ENCODE measurements at places on chromosomes 4 and X. TPM values are rescaled to one million over a fixed set of nuclear protein-coding genes. Genes with fewer than 3 reads are reported as not detected.

The SPANXN4 gene
- total RNA-seq: not detected

The SPON2 gene
- total RNA-seq: 14.0 TPM

The DGKK gene
- total RNA-seq: not detected

The TMEM31 gene
- not detected for total RNA-seq

The PQBP1 gene
- 14.8 TPM for total RNA-seq

The KCTD8 gene
- total RNA-seq: 0.43 TPM

DNA sequence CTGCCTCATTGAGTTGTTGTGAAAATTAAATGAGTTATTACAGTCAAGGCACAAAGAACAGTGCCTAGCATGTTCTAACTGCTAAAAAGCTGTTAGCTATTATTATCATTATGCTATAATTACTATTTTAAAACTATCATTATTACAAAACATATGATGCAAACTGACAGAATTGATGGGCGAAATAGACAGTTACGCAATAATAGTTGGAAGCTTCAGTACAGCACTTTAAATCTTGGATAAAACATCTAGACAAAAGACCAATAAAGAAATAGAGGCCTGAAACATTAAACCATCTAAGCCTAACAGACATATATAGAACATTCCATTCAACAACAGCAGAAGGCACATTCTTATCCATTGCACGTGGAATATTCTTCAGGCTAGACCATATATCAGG lies 73.0 kb downstream of the TAB3 start:
- no peaks in the 10 kb centered on the region for H3K36me3 ChIP-seq
- no peaks in the 10 kb centered on the region for H3K4me1 ChIP-seq
- no peak for DNase-seq
- H3K27me3 ChIP-seq: no peaks in the 10 kb centered on the region

DNA sequence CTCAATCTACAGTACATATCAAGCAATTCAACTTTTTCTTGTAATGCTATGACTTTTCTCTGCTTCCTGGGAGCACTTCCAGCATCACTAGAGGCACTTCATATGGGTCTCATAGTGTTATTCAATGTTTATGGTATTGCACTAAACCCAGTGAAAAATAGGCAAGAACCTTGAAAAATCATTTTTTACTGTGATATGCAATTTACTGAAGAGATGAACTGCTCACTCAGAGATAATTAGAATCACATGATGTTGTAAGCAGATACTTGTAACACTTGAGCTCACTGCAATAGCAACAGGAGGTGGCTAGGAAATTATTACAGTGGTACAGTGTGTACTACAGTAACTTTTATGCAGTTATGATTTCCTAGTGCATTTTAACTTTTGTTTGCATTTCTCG lies 93.3 kb downstream of the RASGEF1B start:
- H3K27ac ChIP-seq: no peak overlapping the region
- no peaks in the 10 kb centered on the region for H3K27me3 ChIP-seq
- no peak for DNase-seq
- no peak overlapping the region for H3K4me3 ChIP-seq
- no peaks in the 10 kb centered on the region for H3K36me3 ChIP-seq
- H3K4me1 ChIP-seq: no peaks in the 10 kb centered on the region

DNA sequence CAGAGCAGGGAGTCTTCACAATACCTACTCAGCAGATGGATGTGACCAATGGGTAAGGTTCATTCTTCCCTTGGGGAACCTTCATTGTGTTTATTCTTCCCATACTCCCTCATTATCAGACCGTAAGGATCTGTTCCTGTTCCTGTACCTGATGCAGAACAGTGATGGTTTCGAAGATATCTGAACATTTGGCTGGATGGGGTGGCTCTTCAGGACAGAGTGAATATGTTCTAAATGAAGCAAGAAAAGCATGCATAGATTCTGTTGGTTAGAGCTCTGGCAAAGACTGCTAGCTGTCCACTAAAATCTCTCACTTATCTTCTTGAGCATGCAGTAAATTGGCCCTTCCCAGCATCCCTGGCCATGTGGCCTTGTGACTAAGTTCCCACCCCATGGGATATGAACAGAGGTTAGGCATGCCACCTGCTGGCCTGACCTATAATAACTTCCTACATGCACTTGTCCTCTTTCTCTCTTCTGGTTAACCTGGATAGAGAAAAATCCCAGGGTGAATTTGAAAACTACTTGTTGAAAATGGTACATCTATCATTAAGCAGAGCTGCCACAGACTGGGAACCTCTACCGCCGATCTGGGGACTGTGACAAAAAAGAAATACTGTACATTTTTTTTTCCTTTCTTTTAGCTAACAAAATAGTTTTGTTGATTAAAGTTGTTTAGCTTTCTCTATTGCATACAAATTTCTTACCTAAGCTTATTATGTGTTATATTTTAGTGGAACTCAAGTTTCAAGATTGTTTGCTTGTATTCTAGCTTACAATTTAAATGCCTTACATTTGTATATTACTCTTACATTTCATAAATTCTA lies 60.0 kb upstream of the BANK1 start:
- H3K27me3 ChIP-seq: no peaks in the 10 kb centered on the region
- no peaks in the 10 kb centered on the region for H3K4me1 ChIP-seq
- H3K27ac ChIP-seq: no peak overlapping the region
- no peaks in the 10 kb centered on the region for H3K36me3 ChIP-seq

- no peak overlapping the region for H3K27ac ChIP-seq
- no peaks in the 10 kb centered on the region for H3K27me3 ChIP-seq
- no peak for DNase-seq
- H3K4me3 ChIP-seq: no peak overlapping the region
- no peaks in the 10 kb centered on the region for H3K4me1 ChIP-seq
These were observed 154.0 kb upstream of the FMR1 start for GRCh38 chrX:147757750-147758149.

DNA sequence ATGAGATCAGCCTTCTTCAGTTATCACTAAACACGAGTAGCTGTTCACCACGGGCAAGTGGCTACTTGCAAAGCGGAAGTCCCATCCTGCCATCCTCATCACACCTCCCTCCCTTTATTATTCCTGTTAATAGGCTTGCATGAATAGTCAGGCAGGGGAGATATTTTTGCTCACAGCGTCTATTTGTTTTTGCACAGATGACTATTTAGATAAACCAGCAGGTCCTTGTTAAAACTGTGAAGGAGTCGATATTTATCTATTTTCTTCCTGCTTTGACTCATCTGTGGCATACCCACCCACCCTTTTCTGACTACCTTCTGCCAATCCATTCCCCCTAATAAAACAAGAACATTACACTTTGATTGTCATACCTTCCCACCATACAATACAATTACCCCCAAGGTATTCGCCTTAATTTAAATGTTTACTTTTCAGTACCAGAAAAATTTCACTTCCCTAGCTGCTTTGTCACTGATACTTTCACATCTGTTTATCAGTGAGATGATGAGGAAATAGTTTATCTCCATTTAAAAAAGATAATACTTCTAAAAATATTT lies 96.6 kb upstream of the BANK1 start:
- no peaks in the 10 kb centered on the region for H3K27me3 ChIP-seq
- no peak for DNase-seq
- H3K4me3 ChIP-seq: no peak overlapping the region

GRCh38 chrX:31487951-31488350 lies 416.1 kb upstream of the FTHL17 start:
- H3K36me3 ChIP-seq: no peaks in the 10 kb centered on the region
- H3K4me3 ChIP-seq: no peak overlapping the region
- no peak overlapping the region for H3K27ac ChIP-seq
- no peaks in the 10 kb centered on the region for H3K4me1 ChIP-seq
- DNase-seq: no peak

GRCh38 chrX:96170626-96171025 lies 514.0 kb upstream of the DIAPH2 start:
- H3K36me3 ChIP-seq: no peaks in the 10 kb centered on the region
- no peak overlapping the region for H3K4me3 ChIP-seq
- H3K4me1 ChIP-seq: no peaks in the 10 kb centered on the region
- no peak overlapping the region for H3K27ac ChIP-seq

DNA sequence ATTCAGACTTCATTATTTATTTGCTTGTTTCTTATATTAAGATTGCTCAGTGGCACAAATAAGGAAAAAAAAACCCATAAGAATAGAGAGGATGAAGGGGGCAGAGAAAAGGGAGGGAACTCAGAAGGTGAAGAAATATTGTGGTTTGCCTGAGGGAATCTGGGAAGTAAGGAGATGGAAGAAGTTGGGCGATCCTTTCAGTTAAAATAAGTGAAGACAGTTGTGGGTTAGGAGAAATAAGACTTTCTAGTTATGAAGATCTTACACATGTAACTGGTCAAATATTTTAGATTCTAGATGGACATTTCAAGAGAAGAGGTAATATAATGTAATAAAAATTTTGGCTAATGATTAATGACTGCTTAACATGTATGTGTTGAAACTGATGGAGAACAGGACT lies 138.7 kb upstream of the LIMCH1 start:
- no peak for DNase-seq
- peak overlapping the region; percentile 2 for H3K27ac ChIP-seq
- H3K27me3 ChIP-seq: no peaks in the 10 kb centered on the region
- H3K36me3 ChIP-seq: no peaks in the 10 kb centered on the region
- no peaks in the 10 kb centered on the region for H3K4me1 ChIP-seq
- no peak overlapping the region for H3K4me3 ChIP-seq

- H3K27ac ChIP-seq: no peak overlapping the region
- H3K36me3 ChIP-seq: no peaks in the 10 kb centered on the region
- H3K4me1 ChIP-seq: no peaks in the 10 kb centered on the region
- no peaks in the 10 kb centered on the region for H3K27me3 ChIP-seq
These were observed 2.7 kb downstream of the GRIA3 start for GRCh38 chrX:123186801-123187200.

GRCh38 chr4:11264841-11265240 lies 163.9 kb downstream of the HS3ST1 start:
- H3K27me3 ChIP-seq: no peaks in the 10 kb centered on the region
- H3K4me1 ChIP-seq: no peaks in the 10 kb centered on the region
- DNase-seq: no peak
- H3K36me3 ChIP-seq: no peaks in the 10 kb centered on the region
- no peak overlapping the region for H3K4me3 ChIP-seq
- no peak overlapping the region for H3K27ac ChIP-seq

DNA sequence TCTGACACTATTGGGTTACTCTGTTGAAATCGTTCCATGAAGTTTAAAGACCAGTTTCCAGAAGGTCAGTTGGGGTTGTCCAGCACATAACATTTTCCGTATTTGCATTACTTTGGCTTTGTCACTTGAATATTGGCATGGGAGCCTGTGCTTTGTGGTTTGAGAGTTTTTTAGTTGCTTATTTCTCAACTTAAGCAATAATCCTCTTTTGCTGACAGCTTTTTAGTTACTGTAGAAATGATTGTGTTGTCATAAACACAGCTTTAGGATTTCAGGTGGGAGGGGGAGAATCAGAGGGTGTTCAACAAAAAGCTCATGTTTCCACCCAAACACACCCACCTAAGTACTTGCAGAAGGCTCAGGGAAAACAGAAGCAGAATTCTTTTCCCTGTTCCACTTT lies 210.7 kb upstream of the TLL1 start:
- H3K27ac ChIP-seq: no peak overlapping the region
- no peak for DNase-seq
- no peak overlapping the region for H3K4me3 ChIP-seq
- H3K4me1 ChIP-seq: no peaks in the 10 kb centered on the region
- H3K36me3 ChIP-seq: no peaks in the 10 kb centered on the region
- no peaks in the 10 kb centered on the region for H3K27me3 ChIP-seq
